Stimulated activated CD4-positive, alpha-beta T cell treated with anti-CD3 and anti-CD28 coated beads, TNF-alpha, amount 100 ng/mL, for 48 hours (primary cell): ENCODE measurements at places on chromosomes 11 and 22.

DNA sequence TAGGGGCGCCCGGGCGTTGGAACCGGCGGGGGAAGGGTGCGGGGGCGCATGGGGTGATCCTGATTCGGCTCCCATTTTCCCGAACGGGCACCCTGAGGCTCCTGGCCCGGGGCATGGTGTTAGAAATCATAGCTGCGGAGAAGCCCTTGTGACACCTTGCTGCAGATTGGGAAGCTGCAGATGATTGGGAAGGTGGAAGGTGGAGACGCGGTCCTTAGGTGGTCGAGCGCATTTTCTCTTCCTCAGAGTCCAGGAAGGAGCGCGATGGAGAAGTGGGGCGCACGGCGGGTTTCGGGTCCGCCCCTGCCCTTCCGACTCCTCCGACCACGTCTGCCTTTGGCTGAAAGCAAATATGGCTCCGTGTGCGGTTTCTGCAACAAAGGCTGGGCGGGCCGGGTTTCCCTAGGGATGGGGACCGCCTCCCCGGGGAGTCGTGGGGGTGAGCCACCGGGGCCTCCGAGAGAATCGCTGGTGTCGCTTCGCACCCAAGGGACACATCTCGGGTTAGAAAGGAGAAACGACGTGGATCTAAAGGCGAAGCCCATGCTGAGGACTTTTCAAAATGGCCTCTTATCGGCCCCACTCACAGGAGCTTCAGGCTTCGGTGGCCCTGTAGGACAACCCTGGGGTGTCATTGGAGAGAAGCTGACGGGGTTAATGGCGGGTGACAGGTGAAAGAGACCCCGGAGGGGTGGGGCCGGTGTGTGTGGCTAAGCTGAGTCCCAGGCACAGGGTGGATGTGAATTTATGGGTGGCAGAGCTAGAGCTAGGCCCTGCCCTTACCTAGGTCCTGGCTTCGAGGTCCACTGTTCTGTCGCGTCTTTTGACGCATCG is 707 bp upstream of the FTH1 start:
- DNase-seq: no peak

DNA sequence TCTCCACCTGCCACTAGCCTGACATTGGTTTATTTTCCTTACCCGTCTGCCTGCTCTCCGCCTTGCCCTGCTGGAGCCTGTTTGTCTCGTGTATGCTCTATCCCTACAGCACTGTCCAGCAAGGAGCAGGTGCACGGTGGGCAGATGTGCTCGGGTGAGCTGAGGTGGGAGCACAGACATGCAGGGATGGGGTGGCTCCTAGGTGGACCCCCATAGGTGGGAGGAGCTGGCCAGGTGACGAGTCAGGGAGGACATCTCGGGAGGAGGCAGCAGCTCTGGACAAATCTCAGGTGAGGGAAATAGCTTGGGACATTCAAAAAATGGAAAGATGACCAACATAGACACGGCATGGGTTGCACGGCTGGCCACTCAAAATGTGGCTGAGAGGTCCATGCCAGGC is 89.2 kb upstream of the SHANK2 start:
- DNase-seq: no peak

DNA sequence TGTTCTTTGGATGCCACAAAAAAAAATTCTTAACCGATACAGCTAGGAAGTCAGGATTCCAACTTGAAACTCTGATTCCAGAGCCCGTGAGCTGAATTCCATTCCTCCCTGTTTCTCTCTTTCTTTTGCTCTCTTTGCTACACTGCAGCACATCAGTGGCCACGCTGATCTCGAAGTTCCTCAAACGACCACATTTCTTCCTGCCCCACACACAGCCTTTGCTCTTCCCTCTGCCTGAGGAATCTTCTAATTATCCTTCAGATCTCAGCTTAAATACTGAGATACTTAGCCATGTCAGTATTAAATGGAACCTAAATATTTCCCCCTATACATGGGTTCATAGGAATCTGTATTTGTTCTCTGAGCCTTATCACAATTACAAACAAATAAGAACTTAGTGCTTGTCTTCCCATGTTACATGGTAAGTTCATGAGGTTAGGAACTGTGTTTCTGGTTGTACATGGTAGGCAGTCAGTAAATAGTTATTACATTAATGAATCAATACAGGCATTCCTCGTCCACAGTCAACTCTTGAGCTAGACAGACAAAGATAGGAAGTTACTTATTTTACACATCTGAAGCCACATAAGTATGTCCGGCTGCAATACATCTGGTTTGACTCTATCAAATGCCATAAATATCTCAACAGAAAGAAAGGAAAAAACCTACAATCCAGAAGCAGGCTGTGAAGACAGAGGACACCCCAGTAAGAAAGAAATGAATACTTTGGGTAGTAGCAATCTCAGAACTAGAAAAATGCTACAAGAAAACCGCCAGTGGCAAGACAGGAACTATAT is 86.6 kb downstream of the MAML2 start:
- no peak for DNase-seq

GRCh38 chr22:33726294-33726734 is 194.0 kb downstream of the LARGE1 start:
- no peak for DNase-seq

- no peak for DNase-seq
These were observed 46.9 kb downstream of the WNT11 start for GRCh38 chr11:76159303-76159937.

DNA sequence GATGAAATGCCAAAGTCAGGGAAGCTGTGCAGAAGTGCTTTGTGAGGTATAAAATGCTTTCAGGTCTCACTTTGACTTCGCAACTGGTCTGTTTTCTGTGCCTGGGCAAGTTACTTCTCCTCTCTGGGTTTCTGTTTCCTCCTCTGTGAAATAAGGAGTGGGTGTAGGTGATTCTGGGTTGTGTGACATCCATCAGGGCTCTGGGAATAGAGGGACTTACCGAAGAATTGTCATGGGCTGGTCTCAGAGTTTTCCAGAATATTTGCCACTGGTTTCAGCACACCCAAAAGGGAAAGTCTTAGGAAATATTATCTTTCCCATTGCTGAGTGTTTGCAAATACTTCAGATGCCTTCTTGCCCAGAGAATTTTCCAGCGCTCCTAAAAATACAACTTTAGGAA is 118.4 kb downstream of the KIAA1671 start:
- no peak for DNase-seq

DNA sequence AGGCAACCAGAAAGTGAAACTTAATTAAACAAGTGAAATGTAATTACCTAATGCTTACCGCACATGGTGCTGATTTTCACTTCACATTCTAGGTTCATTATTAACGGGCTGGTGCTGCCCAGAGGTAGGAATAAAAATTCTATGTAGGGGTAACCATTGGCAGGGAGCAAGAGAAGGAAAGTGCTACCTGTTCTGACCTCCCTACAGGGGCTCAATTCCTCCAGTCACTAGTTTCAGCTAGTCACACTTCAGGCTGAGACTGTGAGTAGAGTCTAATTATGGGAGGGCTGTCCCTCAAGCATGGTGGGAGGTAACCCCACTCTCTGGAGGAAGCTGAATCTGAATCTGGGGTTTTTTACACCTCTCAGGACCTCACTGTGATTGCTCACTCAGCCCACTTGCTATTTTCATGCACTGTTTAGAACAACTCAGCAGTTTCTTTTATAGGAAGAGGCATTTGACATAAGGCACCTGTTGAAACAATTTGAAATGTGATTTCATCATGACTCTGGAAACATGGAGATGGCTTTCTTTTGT is 75.4 kb downstream of the MAML2 start:
- DNase-seq: no peak

DNA sequence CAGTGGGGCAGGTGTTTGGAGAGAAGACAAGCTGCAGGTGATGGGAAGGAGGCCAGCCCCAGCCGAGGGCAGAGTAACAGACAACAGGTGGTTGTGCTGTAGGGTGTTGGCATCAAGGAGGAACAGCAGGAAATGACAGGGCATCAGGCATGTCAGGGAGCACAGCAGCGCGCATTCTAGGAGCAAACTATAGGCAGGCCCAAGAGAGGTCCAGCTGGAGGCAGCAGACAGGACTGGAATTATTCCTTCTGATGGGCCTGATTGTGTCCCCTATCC is 13.6 kb downstream of the ADM start:
- DNase-seq: no peak

DNA sequence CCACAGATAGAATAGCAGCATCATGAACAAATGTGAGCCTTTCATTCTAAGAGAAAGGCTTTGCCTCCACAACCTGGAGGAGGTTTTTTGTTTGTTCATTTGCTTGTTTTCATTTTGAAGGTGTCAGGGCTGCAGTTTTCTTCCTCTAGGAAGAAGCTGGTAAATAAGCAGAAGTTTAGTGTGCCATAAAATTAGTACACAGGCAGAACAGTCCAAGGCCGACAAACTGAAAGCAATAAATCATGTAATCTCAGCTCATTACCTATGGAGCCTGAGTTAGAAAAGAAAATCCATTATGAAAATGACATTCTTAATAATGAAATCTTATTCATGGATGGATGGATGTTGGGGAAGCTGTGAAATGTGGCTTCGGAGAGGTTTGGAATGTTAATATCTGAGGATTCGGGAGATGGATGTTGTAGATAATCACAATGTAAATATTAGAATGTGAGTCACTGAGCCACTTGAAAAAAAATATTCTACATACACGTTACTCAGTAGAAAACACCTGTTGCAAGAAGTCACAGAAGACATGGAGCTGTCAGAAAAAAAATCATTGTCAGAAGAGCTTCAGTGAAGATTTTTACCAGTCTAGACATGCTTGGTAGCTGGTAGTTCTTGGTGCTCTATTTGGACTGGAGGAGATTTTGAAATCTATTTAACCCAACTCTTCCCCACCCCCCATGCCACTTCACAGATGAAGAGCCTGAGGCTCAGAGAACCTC is 15.0 kb upstream of the ZDHHC13 start:
- DNase-seq: no peak

GRCh38 chr11:95140397-95141033 is 50.9 kb downstream of the ENDOD1 start:
- DNase-seq: no peak

GRCh38 chr11:91967026-91967690 is 257.5 kb upstream of the FAT3 start:
- no peak for DNase-seq

DNA sequence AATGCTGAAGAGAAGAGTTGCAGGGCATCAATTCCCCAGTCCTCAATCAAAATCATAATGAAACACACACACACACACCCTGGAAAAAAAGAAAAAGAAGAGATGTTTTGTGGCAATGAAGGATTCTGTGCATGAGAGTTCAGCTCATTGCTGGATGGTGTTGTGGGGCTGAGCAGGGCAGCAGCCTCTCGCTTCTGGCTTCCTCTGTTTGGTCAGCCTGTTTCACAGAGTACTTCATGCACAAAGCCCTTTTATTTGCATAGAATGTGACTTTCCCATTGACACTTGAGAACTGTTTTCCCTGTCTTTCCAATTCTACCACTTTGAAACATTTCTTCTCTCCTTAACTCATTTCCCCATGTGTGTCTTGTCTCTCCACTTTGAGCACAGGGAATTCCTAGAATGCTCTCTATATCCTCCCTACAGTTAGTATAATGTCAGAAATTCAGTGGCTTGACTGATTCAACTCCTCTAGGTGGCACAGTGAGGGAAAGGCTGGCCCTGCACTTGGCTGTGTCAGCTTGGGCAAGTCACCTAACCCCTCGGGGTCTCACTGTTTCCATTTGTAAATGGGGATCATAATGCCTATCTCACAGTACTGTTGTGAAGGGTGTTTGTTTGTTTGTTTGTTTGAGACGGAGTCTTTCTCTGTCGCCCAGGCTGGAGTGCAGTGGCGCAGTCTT is 25.4 kb upstream of the BSX start:
- DNase-seq: no peak

- no peak for DNase-seq
These were observed 153.3 kb upstream of the NECTIN1 start for GRCh38 chr11:119882316-119882715.

DNA sequence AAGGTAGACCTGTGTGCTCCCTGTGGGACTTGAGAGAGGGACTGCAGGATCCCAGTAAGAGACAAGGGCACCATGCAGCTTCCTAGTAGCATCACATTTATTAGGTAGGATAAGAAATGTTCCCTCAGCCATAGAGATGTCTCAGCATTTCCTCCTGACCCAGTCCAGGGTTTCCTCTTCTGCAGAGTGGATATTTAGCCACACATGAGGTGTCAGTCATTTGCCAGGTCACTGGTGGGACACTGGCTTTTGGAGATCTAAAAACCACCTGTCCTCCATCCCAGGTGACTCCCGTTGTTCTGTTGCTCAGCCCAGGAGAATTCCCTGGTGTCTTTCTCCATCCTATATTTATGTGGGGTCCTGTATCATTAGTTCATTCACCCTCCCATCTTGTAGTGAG is 117.5 kb upstream of the NNMT start:
- no peak for DNase-seq

GRCh38 chr11:16204261-16204660 is 152.1 kb downstream of the SOX6 start:
- DNase-seq: no peak

GRCh38 chr11:78688460-78688859 is 113.8 kb upstream of the NARS2 start:
- DNase-seq: no peak

GRCh38 chr11:6298605-6299004 is 21.7 kb downstream of the CAVIN3 start:
- DNase-seq: no peak

GRCh38 chr22:36027935-36028645 is 534 bp downstream of the RBFOX2 start:
- DNase-seq: no peak

- DNase-seq: no peak
These were observed 1344.3 kb downstream of the TBC1D22A start for GRCh38 chr22:48106715-48107259.
